ENCODE measurements at places on chromosomes 12 and 14. TPM values are rescaled to one million over a fixed set of nuclear protein-coding genes. Genes with fewer than 3 reads are reported as not detected.

FOXG1 gene
- 0.10 TPM for total RNA-seq

CLEC9A gene
- total RNA-seq, result not detected

REP15 gene
- 0.52 TPM for total RNA-seq

TEX22 gene
- 0.29 TPM for total RNA-seq

AQP6 gene
- total RNA-seq, result not detected

ANO4 gene
- 0.14 TPM for total RNA-seq

RDH16 gene
- total RNA-seq, result not detected

ZNF385A gene
- total RNA-seq, result 22.1 TPM

KRT77 gene
- total RNA-seq, result not detected

LMO3 gene
- not detected for total RNA-seq

NKX2-1 gene
- not detected for total RNA-seq

DPPA3 gene
- total RNA-seq, result not detected

OR6C2 gene
- not detected for total RNA-seq

CCDC38 gene
- total RNA-seq, result 0.09 TPM

MYO1A gene
- total RNA-seq, result 0.33 TPM
